ENCODE measurements at places on chromosomes 13 and 19.

- DNase-seq: peak; percentile 68
Measured at GRCh38 chr13:19864024-19864745, 736 bp upstream of the ZMYM5 start.

- DNase-seq: no peak
Measured at GRCh38 chr19:2729943-2730818, 9.0 kb upstream of the DIRAS1 start.

DNA sequence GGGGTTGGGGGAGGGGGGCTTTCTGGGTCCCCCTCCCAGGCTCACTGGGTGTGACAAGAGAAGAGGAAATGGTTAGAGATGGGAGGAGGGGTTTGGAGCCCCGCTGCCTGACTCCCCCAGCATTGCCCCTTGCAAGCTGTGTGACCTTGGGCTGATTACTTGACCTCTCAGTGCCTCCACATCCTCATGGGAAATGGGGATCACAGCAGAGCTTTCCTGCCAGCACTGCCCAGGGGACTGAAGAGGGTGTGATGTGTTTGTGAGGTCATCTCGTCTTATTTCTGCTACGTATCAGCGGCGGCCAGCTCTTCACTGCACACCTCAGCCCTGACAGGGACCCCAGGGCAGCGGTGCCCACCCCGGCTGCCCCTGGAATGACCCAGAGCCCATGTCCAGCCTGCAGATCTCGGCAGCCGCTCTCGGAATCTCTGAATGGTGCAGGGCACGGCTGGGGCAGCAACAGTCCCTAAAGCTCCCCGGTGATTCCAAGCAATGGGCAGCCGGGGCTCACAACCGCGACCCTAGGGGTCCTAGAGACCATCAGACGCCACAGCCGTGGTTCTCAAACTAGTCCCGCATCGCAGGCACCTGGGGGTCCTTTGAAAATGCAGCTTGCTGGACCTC is 8.4 kb downstream of the PNMA8B start:
- no peak for DNase-seq

DNA sequence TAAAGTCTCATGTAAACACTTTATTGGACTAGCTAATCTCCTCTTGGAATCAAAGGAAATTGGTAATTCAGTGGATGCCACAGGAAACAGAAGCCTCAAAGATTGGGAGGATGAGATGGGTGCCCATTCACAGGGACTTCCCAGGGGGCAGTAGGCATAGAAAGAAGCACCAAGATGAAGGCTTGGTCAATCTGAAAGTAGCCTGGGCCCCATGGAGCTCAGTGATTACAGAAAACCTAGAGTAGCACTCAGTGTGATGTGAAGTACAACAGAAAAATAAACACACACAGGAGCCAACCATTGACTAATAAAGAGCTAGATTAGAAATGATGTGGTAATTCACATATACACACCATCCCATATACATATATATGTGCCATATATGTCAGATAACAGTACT is 560.6 kb downstream of the TBC1D4 start:
- DNase-seq: no peak

DNA sequence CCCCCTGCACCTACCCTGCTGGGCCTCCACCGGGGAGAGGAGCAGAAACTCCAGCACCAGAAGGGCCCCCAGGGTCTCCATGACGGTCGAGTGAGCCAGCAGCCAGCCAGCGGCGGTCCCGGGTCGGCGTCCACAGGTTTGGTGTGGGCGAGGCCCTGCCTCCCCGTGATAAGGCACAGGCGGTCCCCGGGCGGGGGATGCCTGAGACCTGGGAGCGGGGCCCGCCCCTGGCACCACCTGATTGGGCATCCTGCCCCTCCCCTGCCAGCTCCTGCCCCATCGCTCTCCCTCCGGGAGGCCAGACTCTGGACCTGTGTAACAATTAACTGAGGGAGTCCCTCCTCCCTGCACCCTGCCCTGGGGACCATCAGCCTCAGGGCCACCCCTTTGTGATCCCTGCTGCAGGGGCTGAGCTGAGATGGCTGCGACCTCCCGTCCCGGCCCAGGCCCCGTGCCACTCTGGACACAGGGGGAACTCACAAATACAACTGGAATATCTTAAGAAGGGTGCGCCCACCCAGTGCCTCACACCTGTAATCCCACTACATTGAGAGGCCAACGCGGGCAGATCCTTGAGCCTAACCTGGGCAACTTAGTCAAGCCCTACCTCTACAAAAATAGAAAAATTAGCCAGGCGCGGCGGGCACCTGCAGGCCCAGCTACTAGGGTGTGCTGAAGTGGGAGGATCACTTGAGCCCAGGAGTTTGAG is at the start of gene SMIM24:
Gene SMIM24 (minus strand): TSS at position 143 of the 709 bp plus-strand sequence. CDS start 62 bp downstream, at position 81.
- DNase-seq: no peak

- no peak for DNase-seq
Measured at GRCh38 chr19:2524840-2525723, 49.2 kb downstream of the GADD45B start.

GRCh38 chr19:54439174-54439851 is 9.7 kb upstream of the LENG8 start:
- DNase-seq: no peak

DNA sequence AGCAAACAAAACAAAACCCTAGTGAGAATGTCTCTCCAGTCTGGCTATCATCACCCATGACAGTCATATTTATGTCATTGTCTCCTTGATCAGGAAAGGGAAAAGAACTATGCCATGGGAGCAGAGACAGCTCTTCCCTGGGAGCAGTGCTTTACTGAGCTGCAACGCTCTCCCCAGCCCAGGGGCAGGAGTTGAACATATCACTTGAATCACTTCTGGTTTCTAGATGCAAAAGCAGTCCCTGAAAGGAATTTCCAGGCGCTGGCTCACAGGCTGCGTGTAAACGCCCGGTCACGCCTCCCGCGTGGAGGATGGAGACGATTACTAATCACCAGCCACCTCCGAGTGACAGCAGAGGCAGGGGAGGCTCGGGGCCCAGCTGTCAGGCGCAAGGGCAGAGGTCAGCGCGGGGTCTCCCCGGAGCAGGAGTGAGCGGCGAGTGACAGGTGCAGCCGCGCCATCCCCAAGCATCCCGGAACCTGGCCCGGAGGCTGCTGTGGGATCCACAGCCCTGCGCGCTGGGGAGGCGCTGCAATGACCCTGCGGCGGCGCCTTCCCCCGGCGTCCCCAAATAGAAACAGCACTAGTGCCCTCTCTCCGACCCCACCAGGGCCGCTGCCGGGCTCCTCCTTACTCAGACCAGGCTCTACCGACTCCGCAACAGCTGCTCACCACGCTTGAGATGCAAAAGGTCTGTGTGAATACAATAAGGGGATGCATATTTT is 23.5 kb upstream of the DCLK1 start:
- DNase-seq: no peak

DNA sequence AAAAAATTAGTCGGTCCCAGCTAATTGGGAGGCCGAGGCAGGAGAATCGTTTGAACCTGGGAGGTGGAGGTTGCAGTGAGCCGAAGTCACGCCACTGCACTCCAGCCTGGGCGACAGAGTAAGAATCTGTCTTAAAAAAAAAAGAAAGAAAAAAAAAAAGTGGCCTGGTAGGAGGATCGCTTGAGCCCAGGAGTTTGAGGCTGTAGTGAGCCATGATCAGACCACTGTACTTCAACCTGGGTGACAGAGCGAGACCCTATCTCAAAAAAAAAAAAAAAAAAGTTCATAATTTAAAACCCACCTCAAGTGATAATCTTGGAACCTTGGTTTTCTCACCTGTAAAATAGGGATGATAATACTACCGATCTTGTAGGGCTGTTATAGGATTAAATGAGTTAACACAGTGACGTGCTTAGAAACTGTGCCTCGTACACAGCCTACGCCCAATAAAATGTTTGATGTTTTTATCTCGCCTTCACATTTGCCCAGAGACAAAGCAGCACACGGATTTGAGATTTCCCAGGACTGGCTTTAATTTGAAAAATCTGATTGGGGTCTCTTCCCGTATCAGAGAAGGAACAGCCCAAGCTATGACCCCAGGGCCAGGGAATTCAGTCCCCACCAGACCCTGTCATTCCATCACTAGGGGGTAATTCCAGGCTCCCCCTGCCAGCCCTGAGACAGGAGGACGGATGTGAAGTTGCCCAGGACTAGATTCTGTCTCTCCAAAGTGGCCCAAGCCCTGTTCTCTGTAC is 3.6 kb downstream of the SERTAD1 start:
- DNase-seq: no peak

DNA sequence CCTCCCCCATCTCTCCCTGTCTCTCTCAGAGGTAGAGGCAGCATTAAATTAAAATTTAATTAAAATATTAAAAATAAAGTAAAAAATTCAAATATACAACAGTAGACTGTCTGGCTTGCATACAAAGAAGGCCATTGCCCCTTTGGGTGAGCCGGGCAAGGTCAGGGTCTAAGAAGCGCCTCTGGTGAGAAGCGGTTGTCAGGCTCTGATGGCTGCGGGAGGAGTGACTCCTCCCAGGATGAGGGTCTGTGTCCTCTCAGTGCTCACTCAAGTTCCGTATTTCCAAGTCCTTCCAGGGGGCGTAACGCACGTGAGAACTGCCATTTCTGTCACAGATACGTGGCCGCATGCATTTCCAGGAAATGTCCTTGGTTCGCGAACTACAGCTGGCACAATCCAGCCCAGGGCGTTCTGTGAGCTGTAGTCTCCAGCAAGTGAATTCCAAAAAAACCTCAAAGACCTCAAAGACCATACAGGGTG is 737 bp upstream of the ZNF181 start:
- DNase-seq: no peak

GRCh38 chr13:20825477-20825875 is 51.7 kb upstream of the EEF1AKMT1 start:
- no peak for DNase-seq

GRCh38 chr19:32828139-32828538 is 41.4 kb downstream of the SLC7A9 start:
- no peak for DNase-seq

DNA sequence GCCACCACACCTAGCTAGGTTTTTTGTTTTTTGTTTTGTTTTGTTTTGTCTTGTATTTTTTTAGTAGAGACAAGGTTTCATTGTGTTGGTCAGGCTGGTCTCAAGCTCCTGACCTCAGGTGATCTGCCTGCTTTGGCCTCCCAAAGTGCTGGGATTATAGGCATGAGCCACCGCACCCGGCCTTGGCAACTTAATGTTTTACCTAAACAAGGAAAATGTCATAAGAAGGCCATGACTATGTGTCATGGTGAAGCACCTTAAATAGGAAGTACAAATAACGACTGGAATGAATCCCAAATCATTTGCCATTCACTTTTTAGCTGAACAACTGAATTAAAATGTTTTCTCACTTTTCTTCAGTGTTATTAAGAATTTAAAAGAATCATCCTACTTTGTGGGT is 465.2 kb downstream of the KCTD12 start:
- no peak for DNase-seq

DNA sequence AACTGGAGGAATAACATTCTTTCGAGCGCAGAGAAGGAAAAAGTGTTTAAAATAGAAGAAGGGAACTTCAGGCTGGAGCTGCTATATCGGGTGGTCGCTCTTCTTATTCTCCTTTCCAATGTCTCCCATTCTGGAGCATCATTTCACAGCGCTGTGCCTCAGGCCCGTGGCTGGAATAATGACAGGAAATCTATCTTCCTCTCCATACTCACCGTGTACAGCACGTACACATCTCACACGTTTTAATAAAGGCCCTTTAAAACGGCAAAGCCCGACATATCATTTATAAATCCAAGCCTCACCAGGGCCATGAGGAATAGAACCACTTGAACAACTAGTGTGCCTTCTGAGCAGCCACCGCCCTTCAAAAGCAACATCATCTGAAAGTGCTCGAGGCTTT is 264.4 kb downstream of the TEX29 start:
- no peak for DNase-seq

DNA sequence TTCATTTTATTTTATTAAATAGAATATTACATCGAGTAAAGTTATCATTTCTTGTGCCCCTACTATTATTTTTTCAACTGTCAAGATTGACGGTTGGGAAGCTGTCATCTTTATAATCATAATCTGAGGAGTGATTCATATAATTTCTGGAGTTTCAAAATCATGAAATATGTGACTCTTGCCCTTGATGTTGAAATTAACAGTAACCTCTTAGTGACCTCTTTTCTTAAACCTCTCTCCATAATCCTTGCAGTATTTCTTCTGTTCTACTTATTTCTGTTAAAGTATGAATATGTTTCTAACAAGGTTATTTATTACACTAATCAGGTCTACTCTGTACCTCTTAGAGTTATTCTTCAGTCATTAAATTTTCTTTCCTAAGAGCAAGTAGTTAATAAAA is 663.8 kb downstream of the LIG4 start:
- DNase-seq: no peak

GRCh38 chr19:40486017-40486416 is 19.2 kb downstream of the SPTBN4 start:
- no peak for DNase-seq
